ENCODE measurements at places on chromosomes 3 and 15.

- DNase-seq: no peak
Observed at GRCh38 chr15:91316126-91316525, 216.1 kb downstream of the SV2B start.

GRCh38 chr15:76321171-76321570, 9.9 kb upstream of the ETFA start:
- no peak for DNase-seq

DNA sequence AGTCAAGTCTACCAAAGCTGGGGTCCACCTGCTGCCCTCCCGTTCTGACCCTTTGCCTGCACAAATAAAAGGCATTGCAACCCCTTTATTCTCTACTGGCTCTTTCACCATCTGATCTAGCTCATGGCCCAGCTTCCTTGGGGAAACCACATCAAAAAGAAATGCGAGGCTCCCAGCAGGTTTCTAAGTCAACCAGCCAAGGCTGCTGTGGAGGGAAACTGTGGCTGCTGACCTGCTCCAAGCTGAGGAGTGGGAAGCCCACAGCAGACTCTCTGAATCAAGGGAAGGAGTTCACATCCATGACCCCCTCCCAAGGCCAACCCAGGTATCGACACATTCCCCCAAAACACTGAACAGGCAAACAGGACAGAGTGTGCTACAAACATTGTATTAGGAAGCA, 25.2 kb upstream of the SLCO2A1 start:
- DNase-seq: no peak

- peak; percentile 64 for DNase-seq
Observed at GRCh38 chr3:13513051-13513912, 33.2 kb downstream of the HDAC11 start.

- peak; percentile 61 for DNase-seq
Observed at GRCh38 chr3:108489776-108490175, 20.6 kb downstream of the MYH15 start.

- no peak for DNase-seq
Observed at GRCh38 chr15:52663536-52664294, 15.5 kb downstream of the ATOSA start.

GRCh38 chr15:67853454-67853853, 13.6 kb upstream of the RNU6-1 start:
- no peak for DNase-seq

DNA sequence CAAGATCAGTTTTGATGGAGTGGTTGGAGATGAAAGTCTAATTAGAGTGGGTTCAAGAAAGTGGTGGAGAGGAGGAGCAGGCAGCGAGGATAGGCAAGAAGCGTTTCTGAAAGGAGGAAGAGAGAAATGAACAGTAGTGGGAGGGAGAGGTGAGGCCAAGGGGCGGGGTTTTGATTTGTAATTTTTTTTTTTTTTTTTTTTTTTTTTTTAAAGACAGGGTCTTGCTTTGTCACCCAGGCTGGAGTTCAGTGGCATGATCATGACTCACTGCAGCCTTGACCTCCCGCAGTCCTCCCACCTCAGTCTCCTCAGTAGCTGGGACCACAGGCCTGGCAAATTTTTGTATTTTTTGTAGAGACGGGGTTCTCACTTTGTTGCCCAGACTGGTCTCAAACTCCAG, 36.6 kb downstream of the MRAS start:
- DNase-seq: no peak

- DNase-seq: no peak
Observed at GRCh38 chr3:121988146-121988545, 33.9 kb downstream of the ILDR1 start.

- DNase-seq: no peak
Observed at GRCh38 chr3:37899711-37900306, 38.1 kb downstream of the CTDSPL start.

DNA sequence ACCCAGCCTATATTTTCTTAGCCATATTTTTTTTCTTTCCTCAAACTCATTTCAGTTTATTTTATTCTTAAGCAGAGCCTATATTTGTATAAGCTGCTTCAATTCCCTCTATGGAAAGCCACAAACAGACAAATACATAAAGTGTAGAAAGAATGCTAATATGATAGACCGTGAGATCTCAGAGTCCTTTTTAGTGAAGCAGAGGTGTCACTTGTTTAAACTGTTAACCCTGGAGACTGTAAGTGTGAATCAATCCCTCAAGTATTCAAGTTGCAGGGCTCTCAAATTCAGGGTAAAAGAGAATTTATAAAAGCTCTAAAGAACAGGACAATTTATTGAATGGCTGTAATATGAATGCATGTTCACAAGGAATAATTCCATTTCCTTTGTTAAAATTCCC, 72.2 kb upstream of the BHLHE40 start:
- DNase-seq: no peak
